Ascending aorta (tissue), 2 donors: ENCODE measurements at places on chromosomes 12 and 14. TPM values are rescaled to one million over a fixed set of nuclear protein-coding genes. Genes with fewer than 3 reads are reported as not detected.

OR4K1 gene
- total RNA-seq, result not detected

- no peak for DNase-seq
These were observed 645 bp downstream of the KITLG start for GRCh38 chr12:88579601-88580050.

- DNase-seq, result no peak
These were observed 15.2 kb downstream of the FBXO33 start for GRCh38 chr14:39417014-39417413.

DNA sequence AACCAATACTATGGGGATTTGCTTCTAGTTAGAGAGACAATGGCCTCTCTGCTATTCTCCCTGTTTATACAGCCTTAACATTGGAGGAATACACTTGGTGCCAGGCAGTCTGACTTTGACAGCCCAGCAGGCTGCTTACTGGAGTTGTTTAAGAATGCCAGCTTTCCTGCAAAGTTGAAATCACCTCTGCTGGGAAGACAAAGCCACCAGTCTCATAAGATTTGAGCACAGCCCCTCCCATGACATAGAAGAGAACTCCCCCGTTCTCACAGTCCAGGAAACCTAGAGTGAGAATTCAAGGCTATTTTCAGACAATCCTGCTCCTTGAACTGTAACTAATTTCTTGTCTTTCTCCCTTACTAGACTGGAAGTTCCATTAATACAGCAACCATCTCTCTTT is 21.1 kb upstream of the CATSPERB start:
- no peak for DNase-seq

- DNase-seq, result no peak
These were observed 24.0 kb downstream of the TTC9 start for GRCh38 chr14:70665448-70666360.

DNA sequence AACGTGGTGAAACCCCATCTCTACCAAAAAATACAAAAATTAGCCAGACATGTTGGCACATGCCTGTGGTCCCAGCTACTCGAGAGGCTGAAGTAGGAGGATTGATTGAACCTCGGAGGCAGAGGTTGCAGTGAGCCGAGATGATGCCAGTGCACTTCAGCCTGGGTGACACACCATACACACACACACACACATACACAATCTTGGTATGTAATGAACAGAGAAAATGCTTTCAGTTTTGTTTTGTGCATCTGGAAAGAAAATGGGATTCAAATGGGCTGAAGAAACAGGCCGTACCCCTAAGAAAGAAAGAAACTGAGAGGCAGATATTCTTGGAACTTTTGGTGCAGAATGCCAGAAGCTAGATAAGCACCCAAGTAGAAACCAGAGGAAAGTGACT is 107.2 kb downstream of the PDE3A start:
- no peak for DNase-seq
